NCI-H524 treated with DMSO at 0.1 percent for 48 hours (cell line): ENCODE measurements at places on chromosomes 1 and 21.

GRCh38 chr1:218817691-218818465 lies 355.8 kb upstream of the LYPLAL1 start:
- DNase-seq, result no peak

DNA sequence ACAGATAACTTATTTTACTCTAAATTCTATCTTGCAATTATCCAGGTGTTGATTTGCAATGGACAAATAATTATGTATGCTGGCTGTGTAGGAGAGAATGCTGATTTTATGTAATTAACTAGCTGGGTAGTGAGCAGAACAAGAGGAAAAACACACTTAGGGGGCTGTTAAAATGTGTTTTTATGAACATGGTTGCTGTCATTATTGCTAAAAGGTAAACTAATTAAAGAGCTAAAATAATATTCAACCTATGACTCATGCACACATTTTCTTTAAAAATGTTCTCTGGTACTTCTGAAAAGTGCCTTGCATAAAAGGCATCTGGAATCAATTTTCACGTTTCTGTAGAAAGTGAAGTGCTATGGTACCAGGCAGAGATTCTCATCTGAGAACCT lies 192.8 kb upstream of the C8B start:
- no peak for DNase-seq

- DNase-seq, result no peak
Measured at GRCh38 chr1:156581661-156582387, 2.3 kb downstream of the TTC24 start.

GRCh38 chr1:88529581-88529980 lies 154.5 kb upstream of the PKN2 start:
- DNase-seq, result no peak

DNA sequence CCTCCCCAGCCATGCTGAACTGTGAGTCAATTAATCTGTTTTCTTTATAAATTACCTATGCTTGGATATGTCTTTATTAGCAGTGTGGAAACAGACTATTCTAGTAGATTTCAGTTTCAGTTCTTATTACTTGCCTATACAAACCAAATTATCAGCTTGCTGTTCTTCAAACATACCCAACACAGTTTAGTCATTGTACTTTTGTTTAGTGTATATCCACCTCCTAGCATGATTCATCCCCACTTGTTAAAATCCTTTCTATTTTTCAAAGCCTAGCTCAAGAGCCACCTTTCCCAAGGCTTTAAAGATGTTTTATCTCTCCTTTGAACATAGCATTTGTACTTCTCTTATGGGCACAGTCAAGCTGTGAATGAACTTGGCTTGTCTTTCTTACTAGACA lies 195.6 kb upstream of the ZRANB2 start:
- no peak for DNase-seq

DNA sequence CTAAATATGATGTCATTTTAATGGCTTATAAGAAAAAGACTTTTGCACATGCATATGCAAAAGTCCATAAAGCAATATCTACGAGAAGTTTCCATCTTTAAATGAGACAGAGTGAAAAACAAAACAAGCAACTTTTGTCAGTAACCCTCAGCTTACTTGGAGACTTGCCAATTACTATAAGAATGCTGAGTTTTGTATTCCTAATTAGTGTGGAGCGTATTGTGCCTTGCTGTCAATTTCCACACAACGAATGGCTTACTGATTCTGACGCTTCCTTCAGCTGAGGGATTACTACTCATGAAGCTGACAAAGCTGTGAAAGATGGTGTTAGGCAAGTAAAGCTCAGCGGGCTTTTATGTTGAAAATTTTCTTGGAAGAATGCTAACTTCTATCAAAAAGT lies 440.4 kb upstream of the ADAMTS5 start:
- no peak for DNase-seq
